ENCODE measurements at places on chromosomes 7 and 10. TPM values are rescaled to one million over a fixed set of nuclear protein-coding genes. Genes with fewer than 3 reads are reported as not detected.

The ZEB1 gene
- 105 TPM for total RNA-seq

The SLC18A3 gene
- not detected for total RNA-seq

The PNLIPRP2 gene
- total RNA-seq = not detected

The ZNF511 gene
- total RNA-seq = 31.9 TPM

The STAG3 gene
- total RNA-seq = 2.0 TPM

The PAPOLB gene
- total RNA-seq = not detected

The NEUROG3 gene
- not detected for total RNA-seq

The FLNC gene
- 182 TPM for total RNA-seq

The TLL2 gene
- not detected for total RNA-seq

The KCNMA1 gene
- total RNA-seq = 0.19 TPM

The POU6F2 gene
- not detected for total RNA-seq

The C10orf53 gene
- total RNA-seq = not detected
